Fibroblast of the aortic adventitia (primary cell): ENCODE measurements at places on chromosomes 13 and 19.

GRCh38 chr19:45815481-45816216 lies 541 bp upstream of the RSPH6A start:
- no peak for DNase-seq

DNA sequence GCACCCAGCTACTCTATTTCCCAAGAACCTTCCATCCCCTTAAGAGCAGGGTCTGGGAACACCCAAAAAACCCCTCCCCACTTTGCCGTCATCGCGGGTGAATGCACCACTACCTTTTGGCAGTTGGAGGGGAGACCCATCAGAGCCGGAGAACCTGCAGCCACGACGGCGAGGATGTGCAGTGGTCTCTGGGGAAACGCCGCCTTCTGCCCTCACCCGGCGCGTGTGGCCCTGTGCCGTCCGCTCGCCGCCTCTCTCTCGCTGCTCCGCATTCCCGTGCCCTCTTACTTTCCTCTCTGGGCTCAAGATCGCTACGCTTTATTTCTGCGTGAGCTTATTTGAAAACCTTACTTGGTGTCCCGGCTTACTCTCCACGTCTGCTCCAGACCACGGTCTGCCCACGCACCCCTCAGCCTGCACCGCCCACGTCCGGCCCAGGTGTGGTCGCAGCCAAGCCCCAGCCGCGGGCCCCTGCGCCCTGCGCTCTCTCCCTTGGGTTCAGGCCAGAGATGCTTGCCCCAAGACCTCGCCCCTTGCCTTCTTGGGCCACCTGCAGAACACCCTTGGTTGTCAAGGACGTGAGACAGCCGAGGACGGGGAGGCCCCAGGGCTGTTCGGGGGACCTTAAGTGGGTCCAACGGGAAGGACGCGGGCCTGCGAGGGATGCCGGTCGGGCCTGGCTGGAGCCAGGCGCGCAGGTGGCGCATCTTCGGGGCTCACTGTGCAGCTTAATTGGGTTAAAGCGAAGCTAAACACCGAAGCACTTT lies 2.0 kb upstream of the MAB21L1 start:
- no peak for DNase-seq

DNA sequence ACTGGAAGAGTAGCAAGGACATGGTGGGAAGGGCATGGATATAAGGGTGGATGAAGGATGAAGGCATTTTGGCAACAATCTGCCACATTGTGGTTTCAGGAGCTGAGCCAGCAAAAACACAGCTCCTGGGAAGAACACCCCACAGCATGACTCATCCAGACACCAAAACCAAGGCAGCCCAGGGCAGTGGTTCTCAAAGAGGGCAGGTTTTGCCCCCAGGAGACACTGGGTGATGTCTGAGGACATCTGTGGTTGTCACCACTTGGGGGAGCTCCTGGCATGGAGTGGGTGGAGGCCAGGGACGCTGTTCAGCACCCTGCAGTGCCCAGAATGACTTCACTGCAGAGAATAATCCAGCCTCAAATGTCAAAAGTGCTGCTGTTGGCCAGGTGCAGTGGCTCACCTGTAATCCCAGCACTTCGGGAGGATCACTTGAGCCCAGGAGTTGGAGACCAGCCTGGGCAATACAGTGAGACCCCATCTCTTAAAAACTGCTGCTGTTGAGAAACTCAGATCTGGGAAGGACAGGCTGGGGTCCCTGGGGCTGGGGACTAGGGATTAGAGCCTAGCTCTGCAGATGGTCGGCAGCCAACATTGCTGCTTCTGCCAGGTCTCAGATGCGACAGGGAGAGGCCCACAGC lies 16.1 kb downstream of the ZFR2 start:
- DNase-seq, result peak; percentile 71

DNA sequence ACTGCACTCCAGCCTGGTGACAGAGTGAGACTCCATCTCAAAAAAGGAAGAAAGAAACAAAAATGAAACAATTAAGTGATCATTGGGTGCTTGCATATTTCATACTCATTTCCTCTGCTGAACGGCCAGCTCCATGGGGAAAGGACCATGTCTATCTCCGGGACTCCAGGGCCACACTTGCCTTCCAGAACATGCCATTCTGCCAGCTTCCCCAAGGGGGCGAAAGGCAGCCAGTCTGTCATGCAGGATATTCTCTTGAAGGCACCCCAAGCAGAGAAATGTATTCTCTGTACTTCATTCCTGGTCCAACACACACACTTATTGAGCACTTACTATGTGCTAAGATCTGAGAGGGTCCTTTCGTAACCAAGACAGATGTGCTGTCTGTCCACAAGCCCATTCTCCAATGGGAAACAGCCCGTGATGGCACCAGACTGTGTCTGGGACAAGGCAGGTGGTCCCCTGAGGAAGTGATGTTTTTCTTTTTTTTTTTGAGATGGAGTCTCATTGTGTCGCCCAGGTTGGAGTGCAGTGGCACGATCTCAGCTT lies 10.2 kb upstream of the CARM1 start:
- DNase-seq, result no peak

GRCh38 chr13:24103782-24104372 lies 56.6 kb upstream of the SPATA13 start:
- DNase-seq, result no peak

DNA sequence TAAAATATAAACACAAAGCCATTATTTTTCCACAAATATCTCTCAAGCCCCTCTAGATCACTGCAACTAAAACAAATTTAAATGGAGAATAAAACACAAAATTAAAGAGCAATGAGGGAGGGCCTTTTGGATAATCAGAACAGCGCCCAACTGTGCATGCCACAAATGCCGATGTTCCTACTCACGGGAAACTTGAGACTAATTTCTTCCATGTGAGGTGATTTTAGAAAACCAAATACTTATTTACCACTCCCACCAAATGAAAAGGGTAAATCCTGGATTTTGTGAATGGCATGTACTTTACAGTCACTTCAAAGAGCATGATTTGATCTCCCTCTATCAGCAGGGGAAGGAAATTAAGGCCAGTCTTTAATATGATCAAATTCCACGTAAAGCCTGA lies 74.8 kb downstream of the SLC7A1 start:
- DNase-seq, result peak; percentile 92

DNA sequence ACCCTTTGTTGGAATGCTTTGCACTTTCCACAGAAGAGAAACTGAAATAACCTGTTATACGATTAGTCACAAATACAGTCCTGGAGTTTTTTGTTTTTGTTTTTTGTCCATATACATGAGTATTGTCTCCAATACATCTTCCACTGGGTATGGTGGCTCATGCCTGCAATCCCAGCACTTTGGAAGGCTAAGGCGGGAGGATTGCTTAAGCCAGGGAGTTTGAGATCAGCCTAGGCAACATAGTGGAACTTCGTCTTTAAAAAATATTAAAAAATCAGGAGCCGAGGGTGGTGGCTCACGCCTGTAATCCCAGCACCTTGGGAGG lies 25.0 kb downstream of the AP2S1 start:
- DNase-seq, result no peak

- DNase-seq, result no peak
Measured at GRCh38 chr19:35039881-35040825, 1.4 kb upstream of the HPN start.

DNA sequence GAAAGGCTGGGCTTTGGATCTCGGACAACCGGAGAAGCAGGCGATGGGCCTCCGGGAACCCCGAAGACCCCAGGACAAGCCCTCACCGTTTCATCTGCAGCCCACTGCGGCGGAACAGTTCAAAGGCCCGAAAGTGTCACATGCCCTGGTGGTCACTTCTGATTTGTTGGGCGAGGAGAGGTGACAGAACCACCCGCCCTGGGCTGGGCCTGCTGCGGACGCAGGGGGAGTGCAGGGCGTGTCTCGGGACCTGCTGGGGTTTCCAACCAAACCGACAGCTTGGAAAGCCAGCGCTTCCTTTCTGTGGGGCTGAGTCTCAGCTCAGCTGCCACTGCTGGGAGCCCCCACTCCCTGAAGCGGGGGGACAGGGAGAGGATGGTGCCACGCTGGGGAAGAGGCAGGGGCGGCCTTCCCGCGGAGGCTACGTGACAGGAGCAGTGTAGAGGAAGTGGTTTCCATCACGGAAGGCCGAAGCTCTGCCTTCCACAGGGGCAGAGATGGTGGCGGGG lies 22.8 kb upstream of the ZBTB7A start:
- DNase-seq, result no peak

DNA sequence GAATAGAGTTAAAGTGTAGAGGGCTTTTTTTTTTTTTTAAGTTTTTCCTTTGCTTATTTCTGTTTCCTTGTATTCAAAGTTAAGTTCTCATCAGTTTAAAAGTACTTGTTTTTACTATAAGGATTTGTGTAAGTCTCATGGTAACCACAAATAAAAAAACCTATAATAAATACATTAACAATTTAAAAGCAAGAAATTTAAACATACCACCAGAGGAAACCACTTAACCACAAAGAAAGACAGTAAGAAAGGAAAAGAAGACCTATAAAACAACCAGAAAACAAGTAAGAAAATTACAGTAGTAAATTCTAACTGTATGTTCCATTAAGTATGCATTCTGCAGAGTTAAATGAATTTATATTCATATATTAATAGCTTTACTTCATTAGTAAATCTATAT lies 999.1 kb upstream of the ATXN8OS start:
- DNase-seq, result no peak
